ENCODE measurements at places on chromosomes 1 and 21.

DNA sequence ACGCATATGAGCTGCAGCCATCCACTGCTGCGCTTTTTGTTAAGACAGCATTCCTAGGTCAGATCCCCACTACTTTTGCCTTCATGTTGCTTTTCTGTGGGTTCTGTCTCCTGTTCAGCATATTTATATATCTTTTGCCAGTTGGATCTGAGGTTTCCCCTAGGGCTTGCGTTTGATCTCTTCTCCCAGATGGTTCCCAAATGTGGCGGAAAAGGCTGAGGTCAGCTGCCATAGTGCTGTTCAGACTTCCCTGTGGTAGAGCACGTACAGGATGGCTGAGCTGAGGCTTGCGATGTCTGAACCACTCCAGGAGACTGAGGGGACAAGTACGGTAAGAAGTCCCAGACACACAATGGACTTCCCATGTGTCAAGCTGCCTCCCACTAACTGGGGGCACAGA, 39.8 kb downstream of the COL6A1 start:
- no peak for DNase-seq

- DNase-seq, result no peak
These were observed 11.3 kb upstream of the ADGRB2 start for GRCh38 chr1:31775210-31775999.

DNA sequence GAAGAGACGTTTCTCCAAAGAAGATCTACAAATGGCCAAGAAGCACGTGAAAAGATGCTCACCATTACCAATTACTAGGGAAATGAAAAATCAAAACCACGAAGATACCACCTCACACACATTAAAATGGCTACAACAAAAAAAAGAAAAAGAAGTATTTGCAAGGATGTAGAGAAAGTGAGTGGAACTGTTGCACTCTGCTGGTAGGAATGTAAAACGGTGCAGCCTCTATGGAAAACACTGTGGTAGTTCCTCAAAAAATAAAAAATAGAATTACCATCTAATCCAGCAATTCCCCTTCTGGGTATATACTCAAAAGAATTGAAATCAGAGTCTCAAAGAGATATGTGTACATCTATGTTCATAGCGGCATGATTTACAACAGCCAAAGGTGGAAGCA, 115.4 kb upstream of the EDN2 start:
- DNase-seq, result no peak

DNA sequence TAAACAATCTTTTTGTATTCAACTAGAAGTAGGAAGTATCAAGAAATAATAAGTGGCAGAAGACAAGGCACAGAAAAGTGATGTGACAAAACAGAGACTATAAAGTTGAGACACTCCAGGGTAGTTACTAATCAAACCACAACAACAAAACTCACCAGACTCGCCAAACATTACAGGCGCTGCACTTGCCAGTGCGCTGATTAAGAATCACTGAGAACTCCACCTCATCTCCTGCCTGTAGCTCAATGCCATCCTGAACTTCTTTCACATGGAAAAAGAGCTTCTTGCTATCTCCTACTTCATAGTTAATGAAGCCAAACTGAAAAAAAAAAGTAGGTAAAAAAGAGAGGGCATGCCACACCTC, 2.8 kb upstream of the NRAS start:
- no peak for DNase-seq

DNA sequence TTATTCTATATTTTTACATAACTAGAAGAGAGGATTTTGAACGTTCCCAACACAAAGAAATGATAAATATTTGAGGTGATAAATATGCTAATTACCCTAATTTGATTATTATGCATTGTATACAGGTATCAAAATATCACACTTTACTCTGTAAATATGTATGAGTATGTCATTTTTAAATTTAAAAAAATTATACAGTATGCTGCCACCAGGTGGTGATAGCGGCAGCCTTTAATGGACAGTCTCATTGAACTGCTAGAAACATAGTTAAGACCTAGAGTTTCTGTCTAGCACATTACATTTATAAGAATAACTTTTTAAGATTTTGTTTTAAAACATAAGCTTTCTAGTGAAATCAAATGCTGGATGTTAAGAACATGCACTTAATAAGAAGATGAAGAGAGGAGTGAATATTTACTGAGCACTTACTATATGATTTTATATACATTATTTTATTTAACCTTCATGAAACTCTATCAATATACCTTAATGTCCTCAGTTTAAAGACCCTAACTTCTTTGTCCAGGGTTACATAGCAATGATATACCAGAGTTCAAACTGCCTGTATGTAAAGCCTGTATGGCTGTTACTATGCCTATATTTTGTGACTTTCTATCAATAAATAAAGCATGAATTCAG, 207.1 kb downstream of the NUF2 start:
- no peak for DNase-seq

GRCh38 chr21:45583831-45584509, 41.7 kb upstream of the SLC19A1 start:
- no peak for DNase-seq

DNA sequence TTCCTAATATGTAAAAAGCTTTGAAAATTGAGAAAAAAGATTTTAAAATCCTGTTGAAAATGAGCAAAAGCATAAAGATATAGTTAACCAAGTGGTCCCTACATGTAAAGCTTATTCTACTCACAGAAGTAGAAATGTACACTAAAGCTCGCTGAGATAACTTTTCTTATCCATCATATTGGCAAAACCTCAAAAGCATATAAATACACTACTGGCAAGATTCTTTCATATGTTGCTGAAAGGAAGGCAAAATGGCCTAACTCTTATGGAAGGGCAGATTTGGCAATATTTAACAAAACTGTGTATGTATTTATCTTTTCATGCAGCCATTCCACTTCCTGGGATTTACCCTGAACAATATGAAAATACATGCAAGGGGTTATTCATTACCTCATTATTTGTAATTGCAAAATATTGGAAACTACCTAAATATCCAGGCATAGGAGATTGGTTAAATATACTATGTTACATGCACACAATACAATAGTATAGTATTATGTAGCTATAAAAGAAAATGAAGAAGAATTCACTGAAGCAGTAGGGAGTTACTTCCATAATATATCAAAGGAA, 43.2 kb upstream of the LYPLAL1 start:
- no peak for DNase-seq

- DNase-seq, result no peak
These were observed 43.2 kb downstream of the LRRC71 start for GRCh38 chr1:156963621-156964020.

DNA sequence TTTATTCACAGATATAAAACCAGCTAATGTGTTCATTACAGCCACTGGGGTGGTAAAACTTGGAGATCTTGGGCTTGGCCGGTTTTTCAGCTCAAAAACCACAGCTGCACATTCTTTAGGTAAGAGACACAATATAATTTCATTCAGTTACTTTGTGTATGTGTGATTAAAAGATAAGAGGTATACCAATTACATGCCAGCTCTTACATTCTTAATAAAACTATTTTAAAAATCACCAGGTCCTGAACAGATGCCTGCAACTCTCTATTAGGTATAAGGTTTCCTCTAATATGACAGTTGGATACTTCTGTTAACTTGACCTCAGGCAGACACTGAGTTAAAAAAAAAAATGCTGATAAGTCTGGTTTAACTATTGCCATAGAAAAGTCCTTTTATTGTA, 122.1 kb downstream of the NEK7 start:
- DNase-seq, result no peak
